Naive B cell (primary cell): ENCODE measurements at places on chromosomes 7 and 10. TPM values are rescaled to one million over a fixed set of nuclear protein-coding genes. Genes with fewer than 3 reads are reported as not detected.

The CPXM2 gene
- polyA plus RNA-seq, result not detected

The EBLN1 gene
- polyA plus RNA-seq, result not detected

The RNF148 gene
- polyA plus RNA-seq, result not detected

The SUV39H2 gene
- polyA plus RNA-seq, result 3.9 TPM

The TUBB8 gene
- not detected for polyA plus RNA-seq

The FGFR2 gene
- not detected for polyA plus RNA-seq

The TEX47 gene
- not detected for polyA plus RNA-seq

The MPP7 gene
- 4.8 TPM for polyA plus RNA-seq

The ANKRD7 gene
- polyA plus RNA-seq, result not detected

The MRC1 gene
- not detected for polyA plus RNA-seq

The HMX2 gene
- polyA plus RNA-seq, result not detected

The PLA2G12B gene
- not detected for polyA plus RNA-seq

The NPC1L1 gene
- polyA plus RNA-seq, result not detected

The NPTX2 gene
- polyA plus RNA-seq, result not detected

The SLC13A1 gene
- not detected for polyA plus RNA-seq

The ARHGEF5 gene
- 1.9 TPM for polyA plus RNA-seq

The GIMAP8 gene
- polyA plus RNA-seq, result 0.07 TPM

The CPED1 gene
- 0.82 TPM for polyA plus RNA-seq

The UBE2D1 gene
- polyA plus RNA-seq, result 41.3 TPM
